ENCODE measurements at places on chromosomes 12 and 14.

DNA sequence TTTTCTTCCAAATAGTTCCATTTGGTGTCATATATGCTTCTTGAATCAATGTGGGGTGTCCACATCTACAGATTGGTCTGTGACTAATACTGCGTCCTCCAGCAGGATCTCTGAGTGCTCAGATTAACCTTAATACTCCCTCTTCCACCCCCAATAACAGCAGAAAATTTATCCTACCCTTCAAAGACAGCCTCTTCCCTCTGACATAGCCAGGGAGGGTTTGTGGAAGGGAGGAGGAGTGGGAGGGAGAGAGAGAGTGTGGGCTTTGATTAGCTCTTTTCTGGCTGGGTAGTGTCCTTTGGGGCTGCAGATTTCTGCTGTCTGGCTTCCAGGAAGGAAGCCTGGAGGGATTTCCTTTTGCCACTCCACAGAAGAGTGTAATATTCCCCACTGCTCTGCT is 220.7 kb downstream of the TTC6 start:
- DNase-seq: no peak

DNA sequence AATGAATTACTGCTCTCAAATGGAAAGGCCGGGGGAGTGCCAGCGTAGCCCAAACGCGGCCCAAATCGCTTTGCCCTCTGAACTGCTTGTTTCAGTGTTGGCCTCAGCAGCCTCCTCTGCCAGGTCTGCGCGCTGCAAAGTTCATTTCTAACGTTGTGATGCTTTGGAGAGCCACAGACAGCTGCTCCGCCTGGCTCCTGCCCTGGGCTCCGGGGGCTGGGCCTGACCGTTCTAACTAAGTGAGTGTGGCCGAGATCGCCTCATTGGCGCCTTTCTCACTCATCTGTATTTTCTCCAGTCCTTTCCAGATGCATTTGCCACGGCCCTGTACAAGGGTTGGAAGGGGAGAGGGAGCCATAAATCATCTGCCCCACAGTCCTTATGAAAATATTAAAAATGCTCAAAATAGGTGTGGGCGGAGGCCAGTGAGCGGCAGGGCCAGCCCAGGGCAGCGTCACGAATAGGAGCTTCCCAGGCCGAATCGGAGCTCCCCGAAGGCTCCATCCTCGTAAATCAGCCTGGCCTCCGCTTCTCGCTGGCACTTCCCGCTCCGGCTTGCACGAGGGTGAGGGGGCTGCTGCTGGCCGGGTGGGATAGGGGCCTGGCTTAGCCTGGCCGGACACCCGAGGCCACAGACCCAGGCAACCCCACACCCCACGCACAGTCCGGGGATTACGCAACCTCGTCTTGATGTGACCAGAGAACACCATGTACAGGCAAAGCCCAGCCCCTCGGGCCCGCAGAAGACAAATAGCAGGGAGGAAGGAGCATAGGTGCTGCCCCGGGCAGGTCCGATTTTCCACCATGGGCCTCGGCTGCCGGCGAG is 196.6 kb upstream of the DIO3 start:
- no peak for DNase-seq

- DNase-seq: no peak
Observed at GRCh38 chr12:12221560-12221959, 45.3 kb downstream of the LRP6 start.

DNA sequence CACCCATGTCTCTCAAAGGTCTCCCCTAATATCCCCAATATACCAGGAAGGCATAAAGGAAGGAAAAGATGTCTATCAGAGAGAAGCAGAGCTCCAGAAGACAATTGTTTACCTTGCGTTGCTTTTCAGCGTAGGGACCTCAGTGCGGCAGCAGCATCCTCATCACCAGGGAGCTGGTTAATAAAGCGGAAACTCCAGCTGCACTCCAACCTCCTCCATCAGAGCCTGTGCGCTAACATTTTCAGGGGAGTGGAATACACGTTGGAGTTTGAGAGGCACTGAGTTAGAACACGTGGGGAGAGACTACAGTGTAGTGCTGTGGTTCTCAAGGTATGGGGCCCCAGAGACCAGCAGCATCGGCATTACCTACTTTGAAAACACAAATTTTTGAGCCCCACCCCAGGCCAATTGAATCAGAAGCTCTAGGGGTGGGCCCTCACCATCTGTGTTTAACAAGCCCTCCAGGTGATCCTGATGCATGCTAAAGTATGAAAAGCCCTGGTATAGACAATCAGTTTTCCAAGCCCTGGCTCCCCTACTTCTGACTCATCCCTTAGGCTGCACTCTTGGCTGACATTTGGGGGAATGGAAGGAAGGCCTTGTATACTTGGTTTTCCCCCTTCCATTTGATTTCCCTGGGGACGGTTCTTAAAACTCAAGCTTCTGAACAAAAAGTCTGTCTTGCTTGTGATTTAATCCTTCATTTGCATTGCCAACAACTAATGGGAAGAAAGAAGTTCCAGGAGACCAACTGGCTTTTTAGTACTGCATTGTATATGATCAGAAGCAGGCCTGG is 419.0 kb upstream of the CCDC196 start:
- no peak for DNase-seq

Measured in epithelial cell of prostate (primary cell).